NCI-H1105 treated with DMSO at 0.1 percent for 48 hours (cell line): ENCODE measurements at places on chromosomes 13 and 19.

GRCh38 chr19:13962699-13963602 is 10.6 kb downstream of the DCAF15 start:
- DNase-seq = no peak

GRCh38 chr13:27264181-27264580 is 6.4 kb upstream of the RASL11A start:
- no peak for DNase-seq

DNA sequence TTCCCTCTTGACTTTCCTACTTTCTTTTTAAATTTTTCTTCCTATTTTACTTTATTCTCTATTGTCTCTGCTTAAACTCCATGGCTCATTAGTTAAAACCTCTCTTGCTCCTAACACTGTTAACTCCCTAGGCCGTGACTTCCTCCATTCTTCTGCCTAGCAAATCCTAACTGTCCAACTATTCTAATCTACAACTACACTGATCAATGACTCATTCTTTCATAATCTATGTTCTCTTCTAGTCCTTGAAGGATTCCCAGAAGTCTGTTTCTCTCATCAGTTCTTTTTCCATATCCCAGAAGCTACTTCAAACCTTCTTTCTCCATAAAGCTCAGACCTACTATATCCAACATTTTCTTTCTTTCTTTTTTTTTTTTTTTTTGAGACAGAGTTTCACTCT is 66.9 kb downstream of the MICU2 start:
- no peak for DNase-seq

DNA sequence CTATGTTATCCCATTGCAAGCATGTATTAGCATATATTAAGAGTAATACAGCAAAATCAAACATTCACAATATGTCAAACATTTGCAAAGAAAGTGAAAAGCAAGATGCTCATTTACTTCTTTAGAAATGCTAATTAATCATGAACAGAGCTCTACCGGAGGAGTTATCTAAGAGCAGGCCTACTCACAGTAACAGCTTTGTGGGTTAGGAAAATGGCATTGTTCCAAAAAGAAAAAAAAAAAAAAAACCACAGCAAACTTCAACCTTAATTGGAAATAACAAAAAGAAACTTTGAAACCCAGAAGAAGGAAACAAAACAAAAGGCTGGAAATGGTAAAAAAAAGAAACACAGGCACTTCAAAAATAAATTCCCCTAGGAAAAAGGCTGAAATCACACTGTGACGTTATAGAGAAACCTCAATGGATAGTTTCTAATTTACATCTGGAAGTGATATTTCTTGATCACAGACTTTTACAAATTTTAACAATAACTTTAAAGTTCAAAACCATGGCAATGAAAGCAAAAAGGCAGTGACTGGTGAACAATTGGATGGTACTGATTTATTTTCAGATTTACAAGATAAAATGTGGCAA is 1236.8 kb upstream of the SPRY2 start:
- peak; percentile 3 for DNase-seq

GRCh38 chr13:29162638-29163235 is 342.6 kb downstream of the MTUS2 start:
- no peak for DNase-seq

DNA sequence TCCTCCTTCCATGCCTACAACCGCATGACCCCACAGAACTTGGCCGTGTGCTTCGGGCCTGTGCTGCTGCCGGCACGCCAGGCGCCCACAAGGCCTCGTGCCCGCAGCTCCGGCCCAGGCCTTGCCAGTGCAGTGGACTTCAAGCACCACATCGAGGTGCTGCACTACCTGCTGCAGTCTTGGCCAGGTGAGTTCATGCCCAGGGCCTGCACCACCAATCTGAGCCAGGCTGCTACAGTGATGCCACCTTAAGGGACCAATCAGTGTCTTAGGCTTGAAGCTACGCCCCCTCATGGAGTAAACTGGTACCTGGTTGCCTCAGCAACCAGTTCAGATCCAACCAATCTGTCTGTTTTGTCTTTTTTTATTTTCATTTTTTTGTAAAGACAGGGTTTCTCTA is 5.2 kb downstream of the SYDE1 start:
- no peak for DNase-seq

- DNase-seq = no peak
Measured at GRCh38 chr19:35318679-35319448, 10.1 kb upstream of the CD22 start.

- no peak for DNase-seq
Measured at GRCh38 chr13:50838031-50838430, 5.5 kb downstream of the DLEU7 start.

- DNase-seq = no peak
Measured at GRCh38 chr13:46593398-46593797, 40.4 kb downstream of the LRCH1 start.

GRCh38 chr19:39133431-39134270 is 8.1 kb downstream of the PAK4 start:
- DNase-seq = no peak

DNA sequence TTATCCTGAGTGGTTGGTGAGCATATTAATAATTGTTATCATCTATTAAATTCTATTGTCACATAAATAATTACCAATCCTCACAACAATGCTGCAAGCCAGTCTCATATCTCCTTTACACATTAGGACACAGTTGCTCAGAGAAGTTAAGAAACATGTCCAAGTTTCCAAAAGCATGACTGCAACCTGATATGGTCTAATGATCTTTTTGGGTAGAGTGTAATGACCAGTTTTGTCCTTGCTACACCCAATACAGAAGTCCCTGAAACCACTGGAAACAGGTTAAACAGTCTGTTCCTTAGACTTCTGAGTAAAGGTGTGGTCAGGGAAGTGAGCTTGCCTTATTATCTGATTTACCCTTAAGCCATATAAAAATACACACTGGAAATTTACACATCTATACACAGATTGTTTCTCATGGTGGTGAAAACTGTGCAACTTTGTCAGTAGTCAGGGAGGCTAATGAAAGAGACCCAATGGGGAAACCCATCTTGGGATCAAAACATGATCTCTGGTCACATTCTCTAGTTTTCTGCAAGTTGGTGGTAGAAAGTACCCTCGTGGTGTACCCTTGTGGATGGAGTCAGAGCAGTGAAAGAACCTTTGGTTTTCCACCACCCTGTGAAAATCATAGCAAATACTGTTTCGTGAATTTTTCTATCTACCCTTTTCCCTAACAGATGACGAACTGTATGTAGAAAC is 146.0 kb upstream of the KLF12 start:
- no peak for DNase-seq

GRCh38 chr19:47310323-47310722 is 662 bp downstream of the C5AR1 start:
- no peak for DNase-seq

- DNase-seq = peak; percentile 75
Measured at GRCh38 chr13:111114362-111115060, 599 bp upstream of the ARHGEF7 start.

GRCh38 chr13:112330066-112330465 is 46.1 kb upstream of the SPACA7 start:
- DNase-seq = no peak

DNA sequence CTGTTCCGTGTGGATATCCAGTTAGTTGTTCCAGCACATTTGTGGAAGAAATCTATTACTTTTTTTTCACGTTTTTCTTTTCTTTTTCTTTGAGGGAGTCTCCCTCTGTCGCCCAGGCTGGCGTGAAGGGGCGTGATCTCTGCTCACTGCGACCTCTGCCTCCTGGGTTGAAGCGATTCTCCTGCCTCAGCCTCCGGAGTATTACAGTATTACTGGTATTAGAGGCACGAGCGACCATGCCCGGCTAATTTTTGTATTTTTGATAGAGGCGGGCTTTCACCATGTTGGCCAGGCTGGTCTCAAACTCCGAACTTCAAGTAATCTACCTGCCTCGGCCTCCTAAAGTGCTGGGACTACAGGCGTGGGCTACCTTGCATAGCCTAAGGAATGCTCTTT is 43.6 kb downstream of the ZNF611 start:
- no peak for DNase-seq

DNA sequence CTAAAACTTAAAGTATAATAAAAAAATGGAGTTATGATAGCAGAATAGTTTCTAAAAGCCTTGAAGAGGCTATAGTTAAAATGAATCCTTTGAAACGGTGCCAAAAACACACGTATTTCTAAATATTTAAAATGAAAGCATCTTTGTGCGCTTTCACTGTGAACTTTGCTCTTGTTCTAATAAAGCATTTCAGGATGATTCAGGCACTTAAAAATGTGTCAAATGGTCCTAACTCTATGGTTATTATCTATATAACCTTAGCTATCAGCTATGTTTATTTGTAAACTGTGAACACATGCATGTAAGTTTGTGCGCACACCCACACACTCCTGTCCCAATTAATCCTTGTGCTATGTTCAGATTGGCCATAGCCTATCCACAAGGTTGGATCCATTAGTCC is 124.5 kb downstream of the FLT1 start:
- DNase-seq = no peak

DNA sequence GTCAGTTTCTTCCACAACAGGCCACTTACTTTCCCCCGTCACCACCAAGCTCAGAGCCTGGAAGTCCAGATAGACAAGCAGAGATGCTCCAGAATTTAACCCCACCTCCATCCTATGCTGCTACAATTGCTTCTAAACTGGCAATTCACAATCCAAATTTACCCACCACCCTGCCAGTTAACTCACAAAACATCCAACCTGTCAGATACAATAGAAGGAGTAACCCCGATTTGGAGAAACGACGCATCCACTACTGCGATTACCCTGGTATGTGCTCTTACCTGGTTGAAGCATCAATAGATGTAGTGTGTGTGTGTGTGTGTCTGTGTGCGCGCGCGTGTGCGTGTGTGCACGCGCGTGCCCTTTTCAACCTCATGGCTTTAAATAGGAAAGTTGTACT is 3.7 kb downstream of the KLF5 start:
- no peak for DNase-seq

DNA sequence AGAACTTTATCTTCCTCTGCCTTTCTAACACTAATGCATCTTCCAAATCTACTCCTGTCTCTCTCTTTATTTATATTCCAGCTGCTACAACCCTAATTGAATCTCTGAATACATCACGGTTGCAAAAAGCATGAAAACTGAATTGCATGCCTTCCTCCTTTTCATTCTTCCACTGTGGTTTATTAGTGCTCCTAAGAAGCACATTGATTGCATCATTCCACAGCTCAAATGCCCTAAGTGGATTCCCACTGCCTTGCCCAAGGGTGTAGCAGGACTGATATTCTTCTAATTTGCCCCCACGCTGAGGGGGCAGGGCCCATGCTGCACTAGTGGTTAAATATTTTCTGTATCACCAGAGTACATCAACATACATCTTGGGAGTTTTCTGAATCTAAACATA is 640.8 kb downstream of the EFNB2 start:
- DNase-seq = no peak

DNA sequence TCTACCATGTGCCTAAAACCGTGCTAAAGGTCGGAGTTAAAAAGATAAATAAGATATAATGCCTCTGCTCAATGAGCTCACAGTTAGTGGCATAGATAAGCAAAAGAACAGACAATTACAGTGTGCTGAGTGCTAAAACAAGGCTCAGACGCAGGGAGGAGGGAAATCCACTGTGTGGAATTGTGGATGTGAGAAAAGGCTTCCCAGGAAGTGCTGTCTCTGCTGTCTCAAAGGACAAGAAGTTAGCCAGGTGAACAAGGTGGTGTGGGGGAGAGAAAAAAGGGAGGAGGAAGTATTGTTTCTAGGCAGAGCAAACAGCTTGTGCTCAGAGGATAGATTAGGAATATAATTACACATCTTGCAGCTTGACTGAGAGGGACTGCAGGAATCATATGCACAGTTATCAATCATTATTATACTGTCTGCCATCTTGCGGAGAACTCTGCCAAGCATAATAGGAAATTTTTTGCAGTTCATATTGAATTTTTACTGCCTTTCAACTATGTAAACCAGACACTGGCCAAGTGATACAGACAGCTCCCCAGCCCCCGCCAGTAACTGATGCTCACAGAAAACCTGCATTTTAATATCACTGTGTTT is 9.3 kb downstream of the C13orf42 start:
- DNase-seq = no peak

DNA sequence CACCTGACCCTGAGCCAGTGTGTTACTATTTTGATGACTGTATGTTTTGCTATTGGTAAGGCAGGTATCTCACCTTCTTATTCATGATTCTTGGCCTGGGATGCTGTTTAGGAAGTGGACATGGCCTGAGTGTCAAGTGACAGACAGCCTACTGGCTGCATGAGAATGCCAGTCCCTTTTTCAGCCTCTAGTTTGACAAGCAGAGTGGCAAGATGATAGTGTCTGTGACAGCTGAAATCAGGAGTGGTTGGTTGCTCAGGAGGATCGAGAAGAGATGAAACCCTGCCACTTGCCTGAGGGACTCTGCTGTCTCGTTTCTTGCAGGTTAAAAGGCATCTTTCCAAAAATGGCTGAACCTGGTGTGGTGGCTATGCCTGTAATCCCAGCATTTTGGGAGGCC is 7.1 kb upstream of the ELOF1 start:
- no peak for DNase-seq

DNA sequence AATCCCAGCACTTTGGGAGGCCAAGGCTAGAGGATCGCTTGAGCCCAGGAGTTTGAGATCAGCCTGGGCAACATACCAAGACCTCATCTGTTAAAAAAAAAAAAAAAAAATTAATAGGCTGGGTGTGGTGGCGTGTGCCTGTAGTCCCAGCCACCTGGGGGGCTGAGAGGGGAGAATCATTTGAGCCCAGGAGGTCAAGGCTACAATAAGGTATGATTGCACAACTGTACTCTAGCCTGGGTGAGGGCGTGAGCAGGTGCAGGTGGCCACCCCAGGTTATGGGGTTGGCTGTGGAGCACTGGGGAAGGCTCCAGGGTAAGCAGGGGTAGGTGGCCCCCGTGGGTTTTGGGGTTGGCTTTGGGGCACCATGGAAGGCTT is 33.9 kb downstream of the MCF2L start:
- DNase-seq = no peak

DNA sequence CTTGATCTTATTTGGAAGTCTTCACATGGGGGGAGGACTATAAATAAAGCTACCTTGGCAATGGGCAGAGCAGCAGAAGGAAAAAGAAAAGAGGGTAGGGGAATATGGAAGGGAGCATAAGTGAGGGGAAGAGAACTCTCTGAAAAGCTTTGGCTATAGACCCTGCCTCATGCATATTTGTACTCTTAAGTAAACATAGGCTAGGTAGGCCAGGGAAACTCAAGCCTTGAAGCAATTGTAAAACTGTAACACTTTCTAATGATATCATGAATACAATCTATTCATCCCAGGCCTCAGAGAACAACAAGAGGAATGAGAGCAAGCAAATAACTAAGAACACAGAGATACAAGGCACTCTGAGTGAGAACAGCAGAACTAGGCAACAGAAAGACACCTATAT is 20.4 kb downstream of the MYCBP2 start:
- no peak for DNase-seq

- DNase-seq = no peak
Measured at GRCh38 chr13:36436811-36437210, 4.5 kb downstream of the CCNA1 start.

DNA sequence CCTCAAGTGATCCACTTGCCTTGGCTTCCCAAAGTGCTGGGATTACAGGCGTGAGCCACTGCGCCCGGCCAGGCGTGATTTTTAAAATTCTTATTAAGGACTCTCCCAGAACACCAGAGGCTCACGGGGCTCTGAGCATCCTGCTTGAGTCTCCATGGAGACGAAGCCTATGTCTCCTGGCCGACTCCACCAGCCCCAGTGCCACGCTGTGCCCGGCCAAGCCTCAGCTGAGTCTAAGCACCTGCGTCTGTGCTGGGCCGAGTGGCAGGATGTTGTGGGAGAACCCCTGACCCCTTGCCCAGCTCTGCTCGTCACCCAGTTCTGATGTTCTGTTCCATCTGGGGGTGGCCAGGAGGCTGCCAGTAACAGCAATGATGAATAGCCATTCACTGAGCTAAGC is 3.9 kb upstream of the CELF5 start:
- no peak for DNase-seq

- peak; percentile 67 for DNase-seq
Measured at GRCh38 chr19:10416380-10417257, 3.7 kb upstream of the PDE4A start.
